ENCODE measurements at places on chromosomes 1 and 21.

DNA sequence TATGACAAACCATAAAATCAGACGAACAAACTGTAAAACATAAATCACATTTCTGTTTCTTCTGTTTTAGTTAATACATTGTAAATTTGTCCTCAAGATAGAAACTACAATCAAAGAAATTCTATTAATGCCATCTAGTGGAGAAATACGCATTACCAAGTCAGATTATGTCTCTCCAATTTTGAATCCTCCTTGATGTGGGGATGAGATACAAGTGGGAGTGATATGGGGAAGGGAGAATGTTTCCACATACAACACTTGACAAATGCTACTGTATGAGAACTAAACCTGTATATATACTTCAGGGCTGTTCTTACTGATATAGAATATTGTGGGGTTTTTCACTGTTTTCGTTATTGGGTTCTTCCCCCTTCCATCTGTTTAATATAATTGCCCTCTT lies 2.6 kb downstream of the HFM1 start:
- DNase-seq: no peak

DNA sequence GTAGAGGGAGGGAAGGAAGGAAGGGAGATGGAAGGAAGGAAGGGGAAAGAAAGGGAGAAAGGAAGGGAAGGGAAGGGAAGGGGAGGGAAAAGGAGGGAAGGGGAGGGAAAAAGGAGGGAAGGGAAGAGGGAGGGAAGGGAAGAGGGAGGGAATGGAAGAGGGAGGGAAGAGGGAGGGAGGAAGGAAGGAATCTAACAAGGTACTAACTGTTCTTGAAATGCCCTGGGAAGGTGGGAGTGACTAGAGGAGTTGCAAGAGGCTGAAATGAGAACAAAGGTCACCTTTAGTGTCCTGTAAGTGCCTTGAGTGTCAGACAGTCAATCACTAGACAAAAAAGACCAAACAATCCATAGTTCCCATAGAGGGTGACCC lies 2.3 kb upstream of the ATP2B4 start:
- no peak for DNase-seq

GRCh38 chr21:42642219-42642745 lies 11.1 kb upstream of the PDE9A start:
- no peak for DNase-seq

DNA sequence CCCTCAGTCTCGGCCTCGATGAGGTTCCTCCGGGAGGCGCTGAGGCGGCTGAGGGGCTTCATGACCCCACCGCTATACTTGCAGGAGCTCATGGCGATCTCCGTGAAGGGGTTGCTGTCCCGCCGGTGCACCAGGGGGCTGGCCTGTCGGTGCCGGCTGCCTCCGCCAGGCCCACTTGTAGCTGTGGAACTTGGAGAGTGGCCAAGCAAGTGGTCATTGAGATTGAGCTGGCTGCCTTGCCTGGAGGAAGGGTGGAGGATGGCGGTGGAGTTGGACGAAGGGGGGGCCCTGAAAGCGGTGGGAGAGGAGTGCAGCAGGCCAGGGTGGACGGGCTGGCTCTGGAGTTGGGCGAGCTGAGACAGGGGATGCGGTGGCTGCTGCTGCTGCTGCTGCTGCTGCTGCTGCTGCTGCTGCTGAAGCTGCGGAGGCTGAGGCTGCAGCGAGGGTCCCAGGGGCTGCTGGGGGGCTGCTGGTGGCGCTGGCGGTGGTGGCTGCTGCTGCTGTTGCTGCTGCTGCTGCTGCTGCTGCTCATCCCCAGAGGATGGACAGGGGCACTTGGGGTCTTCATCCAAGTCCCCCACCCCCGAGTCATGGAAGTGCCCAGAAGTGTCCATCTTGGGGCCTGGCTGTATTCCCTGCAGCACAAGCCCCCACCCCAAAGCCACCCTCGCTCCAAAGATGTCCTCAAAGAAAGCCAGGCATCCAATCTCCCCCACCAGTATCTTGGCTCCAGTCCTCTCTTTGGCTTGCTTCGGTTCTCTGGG lies 548 bp downstream of the KCNN3 start:
- no peak for DNase-seq

DNA sequence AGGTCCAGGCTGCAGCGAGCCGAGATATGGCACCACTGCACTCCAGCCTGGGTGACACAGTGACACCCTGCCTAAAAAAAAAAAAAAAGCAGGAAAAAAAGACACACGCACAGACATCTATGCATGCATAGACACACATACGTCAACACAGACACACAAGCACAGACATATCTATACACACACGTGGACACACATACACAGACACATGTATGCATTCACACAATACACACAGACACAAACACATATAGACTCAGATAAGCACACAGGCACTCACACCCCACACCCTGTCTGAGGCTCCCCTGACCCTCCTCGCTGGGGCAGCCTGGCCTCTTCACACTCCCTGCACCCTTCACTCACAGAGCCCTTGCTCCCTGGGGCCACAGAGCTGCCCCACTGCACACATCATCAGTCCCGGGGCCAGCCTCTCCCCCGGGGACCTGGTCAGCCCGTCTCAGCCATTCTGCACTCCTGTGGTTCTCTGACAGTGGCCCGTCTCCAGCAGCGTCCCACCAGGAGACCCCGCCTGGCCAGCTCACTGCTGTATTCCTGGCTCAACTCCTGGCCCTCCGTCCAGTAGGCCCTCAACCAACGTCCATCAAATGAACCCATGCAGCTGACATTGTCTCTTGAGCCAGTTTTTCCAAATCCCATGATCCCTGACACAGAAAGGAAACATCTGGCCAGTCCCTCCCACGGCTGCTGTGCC lies 4.6 kb upstream of the PRKCZ start:
- no peak for DNase-seq

- no peak for DNase-seq
Observed at GRCh38 chr1:155051777-155052398, 772 bp downstream of the ADAM15 start.

DNA sequence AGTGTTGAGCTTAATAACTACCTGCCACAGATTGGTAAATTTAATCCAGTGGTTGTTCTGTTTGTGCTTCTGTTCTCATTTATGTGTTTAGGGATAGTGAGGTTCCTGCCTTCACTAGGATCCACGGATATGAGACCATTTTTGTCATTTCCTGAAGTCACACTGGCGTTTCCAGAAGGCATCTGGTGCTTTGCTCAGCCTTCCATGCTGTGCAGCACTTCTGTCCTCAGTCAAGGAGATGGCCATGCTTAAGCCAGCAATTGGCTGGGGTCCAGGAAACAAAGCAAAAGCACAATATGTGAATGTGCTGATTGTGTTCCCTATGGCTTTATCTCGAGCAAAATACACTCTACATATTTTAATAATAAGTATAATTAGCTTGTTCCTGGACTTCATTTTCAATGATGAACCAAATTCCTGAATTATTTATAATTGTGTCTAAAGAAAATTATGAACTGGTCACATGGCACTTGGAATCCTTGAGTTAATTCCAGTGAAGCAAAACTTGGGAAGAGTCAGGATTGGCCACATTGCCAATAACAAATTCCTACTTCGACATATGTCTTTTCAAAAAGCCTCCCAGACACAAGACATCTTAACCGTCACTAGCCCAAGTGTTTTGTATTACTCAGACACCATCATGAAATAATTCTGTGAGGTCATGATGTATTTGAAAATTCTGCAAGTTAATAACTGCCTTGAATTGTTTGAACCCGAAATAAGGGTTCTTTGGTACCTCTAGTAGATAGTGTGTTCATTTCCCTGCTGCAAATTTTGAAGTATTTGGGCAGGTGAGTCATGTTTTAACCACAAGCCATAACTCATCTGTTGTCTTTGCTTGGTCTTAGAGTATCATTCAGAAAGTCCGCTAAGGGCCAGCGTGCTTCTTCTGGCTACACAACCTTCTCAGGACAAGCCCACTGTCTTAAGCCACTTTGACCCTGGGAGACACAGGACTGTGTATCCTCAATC lies 412.4 kb downstream of the DISC1 start:
- no peak for DNase-seq

- no peak for DNase-seq
Observed at GRCh38 chr1:110130113-110130591, 17.9 kb downstream of the UBL4B start.

DNA sequence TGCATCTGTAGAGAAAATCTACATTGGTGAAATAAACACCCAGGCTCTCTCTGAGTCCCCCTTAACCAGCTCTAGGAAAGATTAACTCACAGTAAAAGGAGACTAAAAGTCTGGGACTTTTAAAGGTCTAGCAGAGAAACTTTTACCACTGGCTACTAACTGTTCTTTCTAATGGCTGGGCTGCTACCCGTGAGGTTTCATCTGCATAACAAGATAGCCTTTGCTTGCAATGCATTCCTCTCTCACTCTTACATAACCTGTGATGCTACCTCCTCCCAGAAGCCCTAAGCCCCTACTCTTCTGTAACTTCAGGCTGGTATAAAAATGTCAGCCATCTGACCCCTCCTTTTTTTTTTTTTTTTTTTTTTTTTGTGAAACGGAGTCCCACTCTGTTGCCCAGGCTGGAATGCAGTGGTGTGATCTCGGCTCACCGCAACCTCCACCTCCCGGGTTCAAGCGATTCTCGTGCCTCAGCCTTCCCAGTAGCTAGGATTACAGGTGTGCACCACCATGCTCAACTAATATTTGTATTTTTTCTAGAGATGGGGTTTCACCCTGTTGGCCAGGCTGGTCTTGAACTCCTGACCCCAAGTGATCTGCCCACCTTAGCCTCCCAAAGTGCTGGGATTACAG lies 344.2 kb downstream of the RGS7 start:
- no peak for DNase-seq

GRCh38 chr1:24826510-24826909 lies 81.3 kb downstream of the CLIC4 start:
- DNase-seq: no peak

GRCh38 chr21:25964926-25965325 lies 205.6 kb downstream of the APP start:
- DNase-seq: no peak

DNA sequence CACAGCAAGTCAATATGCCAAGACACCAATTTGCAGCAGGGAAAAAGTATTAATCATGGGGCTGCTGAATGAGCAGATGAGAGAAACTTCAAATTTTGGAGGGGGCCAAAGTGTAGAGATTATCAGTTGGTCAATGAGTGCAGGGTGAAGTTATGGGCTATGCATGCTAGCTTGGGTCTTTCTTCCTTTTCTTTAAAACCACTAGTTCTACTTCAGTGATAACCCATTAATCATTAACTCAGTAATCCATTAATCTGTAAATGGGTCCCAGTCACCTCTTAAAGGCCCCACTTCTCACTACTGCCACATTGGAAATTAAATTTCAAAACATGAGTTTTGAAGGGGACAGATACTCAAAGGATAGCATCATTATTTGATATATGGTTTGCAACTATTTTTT lies 688.6 kb upstream of the ADGRL4 start:
- no peak for DNase-seq

GRCh38 chr1:212213784-212214183 lies 71.4 kb upstream of the PPP2R5A start:
- no peak for DNase-seq

DNA sequence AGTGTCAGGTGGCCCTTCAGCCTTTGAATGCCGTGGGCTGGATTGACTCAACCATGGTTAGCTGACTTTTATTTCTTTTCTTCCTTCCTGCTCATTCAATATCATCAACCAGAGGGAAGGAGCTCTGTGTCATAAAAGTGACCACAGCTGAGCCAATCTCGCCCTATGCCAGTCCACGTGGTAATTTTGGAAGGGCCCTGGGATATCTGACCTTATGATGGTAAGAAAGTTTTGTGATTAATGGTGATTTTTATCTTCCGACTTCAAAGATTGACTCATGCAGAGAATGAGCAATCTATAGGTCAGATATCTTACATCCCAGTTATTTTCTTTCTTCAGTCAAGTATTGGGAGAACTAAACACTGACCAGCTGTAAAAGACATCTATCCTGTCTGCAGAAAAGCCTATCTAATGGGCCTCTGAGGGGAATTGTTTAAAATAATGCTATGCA lies 170.3 kb downstream of the ZC3H11B start:
- DNase-seq: no peak

DNA sequence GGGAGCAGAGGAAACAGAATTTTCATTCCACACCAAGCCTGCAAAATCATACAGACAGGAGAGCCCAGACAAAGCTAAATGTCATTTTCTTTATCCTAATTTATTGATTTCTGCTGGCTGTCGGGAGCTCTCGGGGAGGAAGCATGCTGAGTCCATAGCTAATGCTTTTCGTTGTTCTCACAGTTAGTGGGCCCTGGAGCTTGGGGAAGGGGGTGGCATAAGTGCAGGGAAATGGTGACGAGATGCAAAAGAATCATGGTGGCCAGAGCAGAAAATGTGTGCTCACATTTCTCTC lies 202.4 kb downstream of the TOMM20 start:
- DNase-seq: no peak

- no peak for DNase-seq
Observed at GRCh38 chr1:166479052-166479631, 312.3 kb upstream of the FAM78B start.

- no peak for DNase-seq
Observed at GRCh38 chr1:159927849-159928431, 2.6 kb upstream of the TAGLN2 start.

GRCh38 chr1:21022279-21023040 lies 154.2 kb downstream of the EIF4G3 start:
- DNase-seq: peak; percentile 79

- DNase-seq: no peak
Observed at GRCh38 chr1:23344987-23345472, 946 bp upstream of the HNRNPR start.

DNA sequence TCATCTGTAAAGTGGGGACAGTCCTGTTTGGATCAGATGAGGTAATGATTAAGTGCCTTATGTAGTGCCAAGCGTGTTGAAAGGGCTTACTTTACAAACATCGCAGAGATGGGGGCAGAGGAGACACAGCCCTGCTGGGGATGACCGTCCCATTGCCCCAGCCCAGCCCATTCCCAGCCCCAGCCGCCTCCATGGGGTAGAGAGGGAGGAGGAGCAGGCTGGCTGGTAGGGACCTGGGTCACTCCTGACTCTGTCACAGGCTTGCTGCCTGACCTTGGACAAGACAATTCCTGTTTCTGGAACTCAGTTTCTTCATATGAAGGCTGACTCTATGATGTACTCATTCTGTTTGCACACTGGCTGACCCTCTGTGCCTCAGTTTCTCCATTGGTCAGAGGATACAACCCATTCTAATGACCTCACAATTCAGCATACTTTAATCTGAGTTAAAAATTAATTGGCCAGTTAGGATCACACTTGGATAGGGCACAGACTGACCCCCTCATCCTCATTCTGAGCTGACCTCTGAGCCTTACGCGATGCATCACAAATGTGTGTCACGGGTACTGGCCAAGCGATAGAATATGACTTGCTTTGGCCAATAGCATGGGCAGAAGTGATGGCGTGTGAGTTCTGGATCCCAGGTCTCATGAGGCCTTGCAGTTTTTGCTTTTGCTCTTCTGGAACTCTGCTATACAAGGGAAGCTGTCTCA lies 91.1 kb downstream of the PTPRU start:
- no peak for DNase-seq

DNA sequence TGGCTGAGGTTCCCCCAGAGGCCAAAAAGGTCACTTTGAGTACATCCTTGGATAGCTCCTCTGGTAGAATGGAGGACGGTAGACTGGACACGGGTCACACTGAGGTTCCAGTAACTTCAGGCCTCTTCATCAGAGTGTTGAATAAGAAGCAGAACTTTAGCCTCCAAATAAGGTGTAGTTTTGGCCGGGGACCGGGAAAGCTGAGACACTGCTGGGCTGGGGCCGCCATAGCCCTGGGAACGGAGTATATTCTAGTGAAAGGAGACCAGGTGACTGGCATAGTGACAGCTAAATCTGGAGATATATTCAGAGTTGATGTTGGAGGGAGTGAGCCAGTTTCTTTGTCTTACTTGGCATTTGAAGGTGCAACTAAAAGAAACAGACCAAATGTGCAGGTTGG lies 84.1 kb downstream of the EVA1C start:
- no peak for DNase-seq

All from GF-D8 (cell line).